NCI-H524 treated with DMSO at 0.1 percent for 48 hours (cell line): ENCODE measurements at places on chromosomes 7 and 10.

- DNase-seq, result no peak
Observed at GRCh38 chr7:43592326-43592725, 9.4 kb downstream of the STK17A start.

DNA sequence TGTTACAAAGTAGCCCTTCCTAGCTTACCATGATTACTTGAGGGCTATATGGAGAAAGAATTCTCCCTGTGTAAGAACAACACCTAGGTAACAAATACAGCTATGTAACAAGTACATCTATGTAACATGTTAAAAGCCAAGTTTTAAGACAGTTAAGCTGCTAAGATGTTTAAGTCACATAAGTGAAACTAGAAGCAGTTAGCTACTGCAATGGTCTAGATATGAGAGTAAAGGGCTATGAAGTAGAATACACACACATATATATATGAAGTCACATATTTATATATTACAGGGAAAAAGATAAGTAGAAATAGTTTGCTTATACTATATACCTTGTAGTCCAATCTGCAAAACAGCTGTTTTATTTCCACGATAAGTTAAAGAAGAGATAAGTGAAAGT lies 14.4 kb downstream of the POT1 start:
- no peak for DNase-seq

GRCh38 chr7:24835643-24836042 lies 78.4 kb upstream of the GSDME start:
- DNase-seq, result no peak

GRCh38 chr7:70486977-70487376 lies 645.0 kb upstream of the GALNT17 start:
- no peak for DNase-seq

GRCh38 chr7:123649964-123650363 lies 5.7 kb upstream of the LMOD2 start:
- DNase-seq, result no peak

- DNase-seq, result no peak
Observed at GRCh38 chr10:108421266-108421665, 1256.8 kb upstream of the SORCS1 start.

DNA sequence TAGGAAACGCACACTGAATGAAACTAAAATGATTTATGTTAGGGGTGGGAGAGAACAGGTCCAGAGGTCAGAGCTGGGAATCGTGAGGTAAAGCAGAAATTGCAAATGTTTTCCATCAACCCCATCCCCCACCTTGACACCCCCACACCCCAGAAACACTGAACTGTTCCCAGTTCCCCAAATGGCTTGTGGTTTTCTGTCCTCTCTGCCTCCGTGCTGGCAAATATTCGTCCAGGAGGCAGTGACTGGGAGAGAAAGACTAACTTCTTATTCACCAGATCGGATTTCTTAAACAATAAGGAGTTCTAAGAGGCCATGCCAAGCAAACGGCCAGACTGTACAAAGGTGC lies 730 bp upstream of the RASSF4 start:
- no peak for DNase-seq

DNA sequence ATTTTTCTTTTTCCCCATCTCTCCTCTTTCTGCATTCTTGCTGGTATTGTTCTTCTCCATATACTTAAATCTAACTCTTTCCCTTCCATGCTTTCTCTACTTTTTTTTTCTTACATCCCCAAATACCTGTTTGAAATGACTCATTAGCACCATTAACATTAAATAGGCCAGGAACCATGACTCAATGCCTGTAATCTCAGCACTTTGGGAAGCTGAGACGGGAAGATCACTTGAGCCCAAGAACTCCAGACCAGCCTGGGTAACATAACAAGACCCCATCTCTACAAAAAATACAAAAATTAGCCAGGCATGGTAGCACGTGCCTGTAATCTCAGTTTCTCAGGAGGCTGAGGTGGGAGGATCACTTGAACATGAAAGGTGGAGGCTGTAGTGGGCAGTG lies 1026.8 kb downstream of the GATA3 start:
- no peak for DNase-seq

- no peak for DNase-seq
Observed at GRCh38 chr10:69742928-69743602, 58.6 kb upstream of the COL13A1 start.

DNA sequence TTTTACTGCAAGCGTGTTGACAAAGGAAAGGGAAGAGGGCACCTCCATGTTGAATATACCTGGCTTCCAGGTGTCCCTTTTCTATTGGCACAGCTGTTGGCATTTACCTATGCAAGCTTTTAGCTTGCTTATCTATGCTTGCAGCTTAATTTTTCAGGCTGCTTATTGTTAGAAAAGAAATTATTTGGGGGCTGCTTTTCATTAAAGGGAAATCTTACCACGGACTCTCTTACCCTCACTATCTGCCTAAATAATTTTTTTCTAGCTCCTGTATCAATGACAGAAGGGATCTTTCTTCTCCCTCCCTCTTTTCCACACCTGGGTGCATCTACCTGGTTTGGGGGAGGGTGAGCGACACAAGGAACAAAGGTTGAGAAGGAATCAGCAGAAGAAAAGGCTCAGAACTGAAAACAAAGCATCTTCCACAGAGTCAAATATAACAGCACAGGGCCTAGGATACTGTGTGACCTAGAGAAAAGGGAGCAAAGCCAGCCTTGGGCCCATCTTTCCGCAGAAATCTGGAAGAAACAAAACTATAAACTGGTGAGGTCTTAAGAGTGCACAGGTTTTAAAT lies 15.2 kb upstream of the GJC3 start:
- no peak for DNase-seq

DNA sequence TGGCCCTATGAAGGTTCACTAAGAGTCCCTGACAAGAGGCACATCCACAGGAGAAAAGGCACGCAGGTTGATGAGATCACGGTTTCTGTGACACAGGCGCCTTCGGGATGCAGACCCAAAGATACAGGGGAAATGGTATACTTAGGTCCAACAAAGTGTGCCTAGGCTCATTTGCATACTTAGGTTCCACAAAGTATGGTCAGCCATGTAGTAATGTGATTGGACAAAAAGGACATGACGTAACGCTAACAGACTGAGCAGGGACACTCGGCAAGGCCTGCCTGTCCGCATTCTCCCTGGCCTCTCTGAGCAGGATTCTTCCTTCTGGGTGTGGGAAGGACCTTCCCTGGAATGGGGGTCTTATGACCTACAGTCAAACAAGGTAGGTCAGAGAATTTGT lies 190.6 kb downstream of the CELF2 start:
- no peak for DNase-seq

GRCh38 chr10:93074597-93075368 lies 1.1 kb downstream of the CYP26A1 start:
- no peak for DNase-seq

DNA sequence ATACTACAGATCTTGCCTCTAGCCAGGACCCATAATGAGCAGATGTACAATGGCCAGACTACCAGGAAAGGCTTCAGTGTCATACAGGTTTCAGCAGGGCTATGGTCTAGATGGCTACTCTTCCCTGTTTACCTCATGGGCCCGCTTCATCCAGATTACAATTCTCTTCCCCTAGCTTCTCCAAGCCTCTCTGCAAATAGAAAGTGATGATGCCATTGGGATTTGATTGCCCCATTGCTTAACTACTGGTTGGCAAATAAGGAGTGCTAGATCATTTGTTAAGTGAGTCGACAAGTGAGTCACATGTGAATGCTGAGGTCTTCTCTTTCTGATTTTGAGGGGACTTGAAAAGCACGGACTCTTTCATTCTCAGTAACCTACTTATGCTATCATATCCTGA lies 361.5 kb upstream of the LRRTM3 start:
- no peak for DNase-seq

GRCh38 chr7:12923971-12924370 lies 236.5 kb downstream of the ARL4A start:
- DNase-seq, result no peak

GRCh38 chr7:77537778-77538280 lies 734 bp downstream of the PTPN12 start:
- no peak for DNase-seq

DNA sequence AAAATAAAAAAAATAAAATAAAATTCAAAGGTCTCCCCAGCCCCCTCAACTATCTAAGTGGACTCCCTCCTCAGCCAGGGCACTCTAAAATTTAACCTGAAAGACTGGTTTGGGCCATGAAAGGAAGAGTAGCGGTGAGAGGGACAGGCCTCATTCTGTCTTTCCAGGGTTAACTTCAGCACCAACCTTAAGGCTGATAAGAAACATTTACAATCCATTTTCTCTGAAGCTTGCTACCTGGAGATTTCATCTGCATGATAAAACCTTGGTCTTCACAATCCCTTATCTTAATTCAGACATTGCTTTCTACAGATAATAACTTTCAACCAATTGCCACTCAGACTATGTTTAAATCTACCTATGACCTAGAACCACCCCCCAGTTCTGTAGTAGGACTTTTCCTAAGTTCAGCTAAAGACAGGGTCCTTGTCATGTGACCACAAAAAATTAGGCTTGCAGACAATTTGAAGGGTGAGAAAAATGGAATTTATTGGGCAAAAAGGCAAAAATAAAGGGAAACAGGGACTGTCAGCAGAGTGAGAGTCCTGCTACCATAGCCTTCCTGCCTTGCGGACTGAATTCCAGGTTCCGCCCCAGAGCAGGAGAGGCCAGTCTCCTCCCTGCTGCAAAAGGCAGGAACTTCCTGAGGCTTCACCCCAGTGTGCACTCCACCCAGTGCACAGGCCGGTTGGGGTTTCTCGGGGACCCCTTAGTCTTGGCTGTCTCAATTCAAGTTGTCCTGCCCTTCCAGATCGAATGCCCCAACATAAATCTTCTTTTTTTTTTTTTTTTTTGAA lies 26.0 kb downstream of the AGK start:
- no peak for DNase-seq

DNA sequence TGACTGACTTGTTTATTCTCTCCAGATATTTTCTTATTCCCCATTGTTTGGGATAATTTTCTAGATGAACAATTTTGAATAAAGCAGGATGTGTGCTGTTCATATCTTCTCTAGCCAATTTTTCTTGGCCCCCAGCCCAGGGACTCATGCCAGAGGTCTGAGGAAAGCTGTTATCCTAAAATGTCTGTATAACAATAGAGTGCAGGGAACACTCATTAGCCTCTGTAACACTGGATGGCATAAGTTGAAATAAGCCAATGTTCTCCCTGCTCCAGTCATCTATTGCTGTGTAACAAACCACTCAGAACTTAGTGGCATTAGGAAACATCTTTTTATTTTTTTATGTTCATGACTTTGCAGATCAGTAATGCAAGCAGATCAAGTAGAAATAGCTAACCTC lies 121.7 kb upstream of the TRIM24 start:
- DNase-seq, result no peak

- DNase-seq, result no peak
Observed at GRCh38 chr10:49690698-49691356, 11.4 kb downstream of the C10orf53 start.

GRCh38 chr7:99308461-99309074 lies 17.1 kb upstream of the ARPC1A start:
- no peak for DNase-seq

- no peak for DNase-seq
Observed at GRCh38 chr10:62904281-62904875, 88.2 kb upstream of the EGR2 start.

GRCh38 chr7:20438248-20438647 lies 107.5 kb downstream of the ITGB8 start:
- no peak for DNase-seq

- no peak for DNase-seq
Observed at GRCh38 chr7:105911961-105912575, 35.7 kb upstream of the ATXN7L1 start.

GRCh38 chr7:105638902-105639495 lies 57.7 kb upstream of the EFCAB10 start:
- no peak for DNase-seq

- DNase-seq, result no peak
Observed at GRCh38 chr7:149732111-149732561, 41.3 kb downstream of the ZNF467 start.

DNA sequence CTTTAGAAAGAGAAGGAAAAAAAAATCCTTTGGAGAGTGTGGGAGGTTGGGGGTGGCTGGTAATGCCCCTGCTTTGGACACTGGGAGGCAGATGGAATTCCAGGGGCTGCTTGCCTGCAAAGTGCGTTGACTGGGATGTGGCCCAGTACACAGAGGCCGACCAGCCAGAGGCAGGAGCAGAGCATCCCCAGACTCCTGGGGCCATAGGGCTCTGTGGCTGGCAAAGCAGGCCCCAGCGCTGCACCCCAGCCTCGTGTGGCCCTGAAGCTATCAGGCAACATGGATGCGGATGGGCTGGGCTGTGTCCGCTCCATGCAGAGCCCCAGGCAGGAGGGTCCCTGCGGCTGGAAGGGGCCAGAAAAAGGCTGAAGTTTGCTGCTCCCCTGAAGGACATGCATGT lies 361.6 kb upstream of the FZD8 start:
- DNase-seq, result no peak

GRCh38 chr7:70681469-70682350 lies 450.2 kb upstream of the GALNT17 start:
- DNase-seq, result no peak

DNA sequence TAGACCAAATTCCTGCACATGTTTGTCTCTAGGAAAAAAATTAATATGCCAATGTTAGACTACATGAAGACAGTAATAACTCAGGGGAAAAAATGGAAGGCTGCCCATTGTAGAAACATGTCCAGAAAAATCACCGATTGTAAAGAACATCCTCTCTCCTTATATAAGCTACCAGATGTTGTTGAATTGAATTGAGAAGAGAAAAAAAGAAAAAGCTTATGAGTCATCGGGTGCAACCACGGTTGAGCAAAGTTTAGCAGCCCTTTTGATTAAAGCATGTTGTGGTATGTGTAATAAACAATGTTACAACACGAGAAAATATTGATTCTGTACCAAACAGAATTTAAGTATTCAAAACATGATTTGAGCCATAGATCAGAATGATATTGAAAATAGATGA lies 102.3 kb upstream of the ARHGAP21 start:
- no peak for DNase-seq

DNA sequence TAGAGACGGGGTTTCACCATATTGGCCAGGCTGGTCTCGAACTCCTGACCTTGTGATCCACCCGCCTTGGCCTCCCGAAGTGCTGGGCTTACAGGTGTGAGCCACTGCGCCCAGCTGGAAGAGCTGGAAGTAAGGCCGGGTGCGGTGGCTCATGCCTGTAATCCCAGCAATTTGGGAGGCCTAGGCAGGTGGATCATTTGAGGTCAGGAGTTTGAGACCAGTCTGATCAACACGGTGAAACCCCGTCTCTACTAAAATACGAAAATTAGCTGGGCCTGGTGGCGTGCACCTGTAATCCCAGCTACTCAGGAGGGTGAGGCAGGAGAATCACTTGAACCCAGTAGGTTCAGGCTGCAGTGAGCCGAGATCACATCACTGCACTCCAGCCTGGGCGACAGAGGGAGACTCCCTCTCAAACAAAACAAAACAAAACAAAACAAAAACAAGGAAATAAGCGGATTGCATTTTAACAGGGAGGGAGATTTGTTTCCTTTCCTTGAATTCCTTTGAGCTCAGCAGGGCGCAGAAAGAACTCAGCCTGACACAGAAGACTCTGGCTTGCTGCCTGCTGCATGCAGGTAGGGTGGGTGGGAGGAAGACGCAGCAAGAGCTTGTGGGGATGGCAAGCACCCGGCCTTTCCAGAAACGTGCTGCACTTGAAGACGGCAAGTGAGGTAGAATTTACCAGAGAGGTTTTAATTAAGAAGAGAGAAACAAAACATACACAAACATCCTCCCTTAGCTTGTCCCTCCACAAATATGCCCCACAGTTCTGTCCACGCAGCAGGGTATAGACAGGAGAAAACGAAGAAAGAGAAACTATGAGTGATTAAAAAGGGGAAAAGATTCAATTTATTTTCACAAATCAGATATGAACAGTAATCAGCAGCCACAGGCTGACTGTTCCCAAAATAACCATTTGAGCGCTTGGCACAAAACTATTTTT lies 148.0 kb downstream of the RNF216 start:
- no peak for DNase-seq

GRCh38 chr10:119341459-119342301 lies 134.3 kb downstream of the GRK5 start:
- DNase-seq, result no peak

GRCh38 chr7:134419875-134420274 lies 39.0 kb downstream of the AKR1B1 start:
- no peak for DNase-seq
